ENCODE measurements at places on chromosomes 13 and 19.
A peak's percentile ranks its signal among the peaks of the same experiment; 100 is the strongest.

- no peak for DNase-seq
These were observed 120.8 kb downstream of the ATP11A start for GRCh38 chr13:112810608-112811007.

DNA sequence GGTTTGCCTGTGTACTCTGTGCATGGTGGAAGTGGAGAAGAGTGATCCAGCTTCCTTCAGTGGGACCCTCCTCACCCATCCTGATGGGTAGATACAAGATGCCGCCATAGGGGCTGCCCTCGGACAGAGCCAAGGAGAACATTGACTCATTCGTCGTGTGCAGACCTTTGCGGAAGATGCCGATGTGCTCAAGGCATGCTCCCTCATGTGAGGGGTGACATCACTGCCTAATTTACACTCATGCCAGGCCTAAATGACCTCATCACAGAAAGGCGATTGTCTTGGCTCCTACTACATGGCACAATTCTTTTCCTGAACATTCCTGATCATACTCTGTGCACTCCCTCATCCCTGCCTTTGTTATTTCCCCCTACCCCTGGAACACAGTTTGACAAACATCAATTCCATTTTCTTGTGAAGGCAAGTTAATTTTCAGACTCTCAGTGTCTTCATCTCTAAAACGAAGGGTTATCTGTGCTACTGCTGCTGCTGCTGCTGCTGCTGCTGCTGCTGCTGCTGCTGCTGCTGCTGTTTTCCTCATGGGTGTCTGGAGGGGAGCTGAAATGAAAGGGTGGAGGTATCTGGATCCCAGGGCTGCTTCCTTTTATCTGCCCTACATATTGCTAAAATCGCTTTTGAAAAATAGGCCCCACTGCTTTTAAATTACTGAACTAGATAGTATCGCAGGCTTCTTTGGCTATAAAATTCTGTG is 146.5 kb upstream of the ARGLU1 start:
- no peak for DNase-seq

GRCh38 chr19:15587663-15588062 is 27.4 kb upstream of the CYP4F8 start:
- no peak for DNase-seq

DNA sequence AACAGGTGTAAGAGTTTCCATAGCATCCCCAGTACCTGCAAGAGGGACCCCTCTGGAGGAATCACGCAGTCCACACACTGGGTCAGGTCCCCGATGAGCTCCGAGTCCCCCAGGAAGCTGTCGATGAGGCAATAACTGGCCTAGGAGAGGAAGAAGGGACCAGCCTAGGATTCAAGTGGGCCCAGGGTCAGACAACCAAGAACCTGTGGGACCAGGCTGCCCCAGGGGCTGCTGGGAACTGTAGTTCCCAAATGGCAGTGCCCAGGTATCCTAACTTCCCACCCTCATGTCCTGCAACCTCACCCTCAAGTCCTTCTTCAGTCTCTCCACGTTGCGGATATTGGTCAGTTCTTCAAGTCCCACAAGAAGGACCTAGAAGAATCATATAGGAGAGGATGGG is 1.8 kb downstream of the FUZ start:
- no peak for DNase-seq

DNA sequence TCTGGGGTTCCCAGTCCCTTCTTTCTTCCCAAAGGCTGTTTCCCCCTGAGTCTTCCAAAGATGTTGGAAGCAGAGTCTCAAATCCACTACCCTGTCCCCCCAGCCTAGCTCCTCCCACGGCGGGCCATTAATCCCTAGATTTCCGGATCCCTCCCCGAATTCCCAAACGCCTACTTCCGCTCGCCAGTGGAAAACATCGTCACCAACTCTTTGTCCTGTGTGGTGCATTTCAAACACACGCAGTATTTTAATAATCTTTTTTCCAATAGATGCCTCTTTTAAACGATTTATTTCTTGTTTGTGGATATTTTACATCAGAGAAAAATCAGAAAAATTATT is 610 bp downstream of the ZNF791 start:
- DNase-seq: no peak

DNA sequence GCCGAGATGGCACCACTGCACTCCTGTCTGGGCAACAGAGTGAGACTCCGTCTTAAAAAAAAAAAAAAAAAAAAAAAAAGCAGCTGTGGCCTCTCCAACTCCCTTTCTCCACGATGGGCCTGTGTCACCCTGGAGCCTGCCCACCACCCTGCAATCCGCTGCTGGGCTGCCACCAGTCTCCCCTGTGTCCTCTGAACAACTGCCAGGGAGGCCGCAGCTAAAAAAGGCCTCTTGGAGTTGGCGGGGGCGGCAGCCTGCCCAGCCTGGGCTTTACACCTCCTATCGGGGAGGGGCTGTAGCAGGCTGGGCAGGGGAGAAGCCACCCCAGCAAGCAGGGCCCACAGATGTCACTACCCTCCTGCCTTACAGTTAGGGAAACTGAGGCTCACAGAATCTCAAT is 3.5 kb downstream of the CDC37 start:
- DNase-seq: no peak

DNA sequence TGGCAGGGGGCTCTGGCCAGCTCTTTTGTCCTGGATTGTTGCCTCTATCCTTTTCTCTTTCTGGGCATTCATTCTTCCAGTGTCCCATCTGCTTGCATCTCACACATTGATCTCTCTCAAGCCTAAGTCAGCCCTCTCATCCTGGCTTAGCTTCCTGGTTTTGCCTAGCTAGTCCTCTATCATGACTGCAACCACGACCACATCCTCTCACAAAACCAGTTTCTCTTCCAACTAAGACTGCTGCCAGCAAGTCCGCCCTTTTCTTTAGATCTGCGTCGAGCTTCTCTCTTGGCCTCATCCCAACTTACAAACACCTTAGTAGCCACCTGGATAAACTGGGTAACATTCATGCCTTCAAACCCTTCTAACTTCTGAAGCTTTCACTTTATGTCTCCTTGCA is 212.2 kb upstream of the HTR2A start:
- DNase-seq: no peak

- DNase-seq: peak; percentile 37
These were observed 240.3 kb downstream of the DCT start for GRCh38 chr13:94239135-94239534.

DNA sequence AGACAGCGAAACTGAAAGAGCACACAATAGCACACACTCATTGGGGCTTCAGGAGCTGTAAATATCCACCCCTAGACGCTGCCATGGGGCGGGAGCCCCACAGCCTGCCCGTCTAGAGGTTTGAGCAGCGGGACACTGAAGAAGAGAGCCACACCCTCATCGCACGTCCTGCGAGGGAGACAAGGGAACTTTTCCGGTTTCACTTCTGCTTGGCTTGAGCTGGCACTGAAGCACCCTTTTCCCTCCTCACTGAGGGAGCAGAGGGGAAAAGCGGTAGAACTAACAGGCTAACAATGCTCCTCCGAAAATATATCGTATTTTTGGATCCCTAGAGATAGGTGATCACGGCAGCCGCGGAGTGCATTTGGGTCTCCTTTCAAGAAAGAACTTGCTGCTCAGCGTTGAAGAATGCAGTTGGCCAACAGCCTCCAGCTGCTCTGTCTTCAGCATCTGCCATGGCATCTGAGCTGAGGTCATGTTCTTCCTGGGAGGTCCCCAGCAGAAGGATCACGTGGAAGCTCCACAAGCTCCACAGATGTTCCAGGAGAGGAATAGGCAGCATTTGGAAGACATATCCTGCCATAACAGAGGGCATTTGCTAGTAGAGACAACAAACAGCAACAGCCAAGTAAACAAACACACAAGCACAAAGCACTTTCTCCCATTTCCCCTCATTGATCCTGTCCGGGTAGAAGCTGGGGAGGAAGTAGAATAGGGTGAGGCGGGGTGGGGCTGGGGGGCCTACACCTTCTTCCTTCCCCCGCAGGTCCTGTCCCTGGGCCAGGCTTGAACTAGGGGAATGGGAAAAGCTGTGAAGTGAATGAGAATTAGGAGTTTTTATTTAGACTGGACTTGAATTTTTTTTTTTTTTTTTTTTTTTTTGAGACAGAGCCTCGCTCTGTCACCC is 44.8 kb upstream of the ALOX5AP start:
- no peak for DNase-seq

DNA sequence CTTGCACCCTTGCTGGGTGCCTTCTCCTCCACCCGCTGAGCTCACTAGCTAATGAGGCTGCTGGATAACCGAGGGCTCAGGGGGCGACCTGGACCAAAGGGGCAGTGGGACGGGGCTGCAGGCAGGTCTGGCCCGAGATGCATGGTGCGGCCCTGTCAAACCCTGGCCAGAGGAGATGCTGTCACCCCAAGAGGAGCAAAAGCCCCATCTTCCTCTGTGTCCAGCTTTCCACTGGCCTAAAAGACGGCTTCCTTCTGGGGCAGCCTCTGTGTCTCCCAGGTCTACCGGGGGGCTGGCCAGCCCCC is 261.8 kb downstream of the TBC1D4 start:
- no peak for DNase-seq

GRCh38 chr19:32676186-32676894 is 692 bp downstream of the RGS9BP start:
- DNase-seq: peak; percentile 21

GRCh38 chr19:10706990-10707389 is 5.8 kb downstream of the QTRT1 start:
- DNase-seq: no peak

DNA sequence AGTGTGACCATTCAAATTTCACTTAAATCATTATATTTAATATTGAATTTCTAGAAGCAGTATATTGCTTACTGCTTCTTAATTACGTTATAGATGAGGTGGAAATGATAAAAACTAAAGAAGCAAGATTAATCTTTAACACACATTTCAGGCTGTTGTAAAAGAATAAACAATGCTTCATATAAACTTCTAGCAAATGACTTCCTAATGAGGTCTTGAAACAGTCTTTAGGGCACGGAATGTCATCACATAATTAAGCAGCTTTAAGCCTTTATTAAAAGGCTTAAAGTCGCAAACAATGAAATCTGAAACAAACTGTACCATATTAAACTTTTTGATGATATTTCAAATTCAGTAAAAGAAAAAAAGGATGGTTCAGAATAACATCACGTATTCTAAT is 1.9 kb downstream of the SLITRK6 start:
- no peak for DNase-seq

DNA sequence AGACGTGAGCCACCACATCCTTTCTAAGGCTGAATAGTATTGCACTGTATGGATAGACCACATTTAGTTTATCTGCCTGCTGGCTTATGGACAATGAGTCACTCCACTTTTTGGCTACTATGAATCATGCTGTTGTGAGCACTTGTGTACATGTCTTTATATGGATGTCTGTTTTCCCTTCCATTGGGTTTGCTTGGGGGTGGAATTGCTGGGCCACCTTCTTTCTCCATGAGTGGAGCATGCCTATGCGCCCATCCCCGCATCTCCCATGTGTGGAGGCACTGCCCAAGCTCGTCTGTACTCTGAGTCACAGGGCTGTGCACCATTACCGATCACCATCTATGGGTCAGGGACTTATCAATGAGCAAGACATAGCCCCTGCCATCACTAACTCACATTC is 127.2 kb upstream of the GJB6 start:
- DNase-seq: no peak
